ENCODE measurements at places on chromosomes 2 and 18. TPM values are rescaled to one million over a fixed set of nuclear protein-coding genes. Genes with fewer than 3 reads are reported as not detected.

The GALNT13 gene
- 0.12 TPM for total RNA-seq

The ELOA2 gene
- not detected for total RNA-seq

The SLC5A7 gene
- total RNA-seq, result not detected

The DSEL gene
- total RNA-seq, result 123 TPM

The PSTPIP2 gene
- 3.9 TPM for total RNA-seq

The INHBB gene
- 10.1 TPM for total RNA-seq

The GPR55 gene
- total RNA-seq, result not detected

The CYS1 gene
- 14.2 TPM for total RNA-seq

The FAM228B gene
- 10.1 TPM for total RNA-seq

The HDAC4 gene
- 45.4 TPM for total RNA-seq

The RESP18 gene
- total RNA-seq, result not detected

The ZAP70 gene
- not detected for total RNA-seq

The MSGN1 gene
- not detected for total RNA-seq

The CREG2 gene
- total RNA-seq, result under 0.01 TPM

The CCDC178 gene
- not detected for total RNA-seq

The KCNG3 gene
- not detected for total RNA-seq

The PROC gene
- total RNA-seq, result not detected

The ARHGAP28 gene
- total RNA-seq, result 56.2 TPM

The CHRNA1 gene
- not detected for total RNA-seq

The EPB41L3 gene
- 32.0 TPM for total RNA-seq

The TMEM247 gene
- not detected for total RNA-seq

The NTSR2 gene
- total RNA-seq, result not detected

The PEX13 gene
- 29.9 TPM for total RNA-seq

The SATB2 gene
- total RNA-seq, result 22.1 TPM

The EIF2AK3 gene
- total RNA-seq, result 26.1 TPM

The UPP2 gene
- total RNA-seq, result not detected

The TUBA3D gene
- total RNA-seq, result not detected

The LOXHD1 gene
- not detected for total RNA-seq

The PRKAG3 gene
- total RNA-seq, result not detected

The CD207 gene
- not detected for total RNA-seq

The APOB gene
- total RNA-seq, result under 0.01 TPM

The KIF5C gene
- 0.16 TPM for total RNA-seq

The UGT1A4 gene
- not detected for total RNA-seq

The SCN9A gene
- total RNA-seq, result 2.6 TPM

The DPY30 gene
- 28.6 TPM for total RNA-seq

The NRP2 gene
- total RNA-seq, result 118 TPM

The CCDC150 gene
- 4.5 TPM for total RNA-seq

The MGAT5 gene
- 34.4 TPM for total RNA-seq

The ACP1 gene
- total RNA-seq, result 69.2 TPM

The UNC80 gene
- not detected for total RNA-seq

The CCDC68 gene
- total RNA-seq, result 3.6 TPM

The DSG4 gene
- not detected for total RNA-seq

The MC2R gene
- total RNA-seq, result not detected

The GPC1 gene
- 84.5 TPM for total RNA-seq

The C18orf54 gene
- total RNA-seq, result 4.1 TPM

The RRM2 gene
- 8.1 TPM for total RNA-seq

The NPPC gene
- total RNA-seq, result not detected

The SLC9A4 gene
- total RNA-seq, result under 0.01 TPM

The TRMT61B gene
- 13.3 TPM for total RNA-seq

The DTNA gene
- total RNA-seq, result 8.7 TPM

The SCYGR6 gene
- not detected for total RNA-seq

The B4GALT6 gene
- total RNA-seq, result 4.9 TPM

Measured in hair follicle dermal papilla cell (primary cell).